ENCODE measurements at places on chromosomes 4 and X. TPM values are rescaled to one million over a fixed set of nuclear protein-coding genes. Genes with fewer than 3 reads are reported as not detected.

The LAMTOR3 gene
- 19.5 TPM for total RNA-seq

- no peak for DNase-seq
Observed at GRCh38 chr4:10413177-10413576, 44.0 kb downstream of the ZNF518B start.

- DNase-seq: no peak
Observed at GRCh38 chr4:71442336-71442735, 103.5 kb downstream of the SLC4A4 start.

GRCh38 chr4:34878961-34879360, 1365.4 kb downstream of the ARAP2 start:
- DNase-seq: no peak

The ZFP42 gene
- total RNA-seq: not detected

DNA sequence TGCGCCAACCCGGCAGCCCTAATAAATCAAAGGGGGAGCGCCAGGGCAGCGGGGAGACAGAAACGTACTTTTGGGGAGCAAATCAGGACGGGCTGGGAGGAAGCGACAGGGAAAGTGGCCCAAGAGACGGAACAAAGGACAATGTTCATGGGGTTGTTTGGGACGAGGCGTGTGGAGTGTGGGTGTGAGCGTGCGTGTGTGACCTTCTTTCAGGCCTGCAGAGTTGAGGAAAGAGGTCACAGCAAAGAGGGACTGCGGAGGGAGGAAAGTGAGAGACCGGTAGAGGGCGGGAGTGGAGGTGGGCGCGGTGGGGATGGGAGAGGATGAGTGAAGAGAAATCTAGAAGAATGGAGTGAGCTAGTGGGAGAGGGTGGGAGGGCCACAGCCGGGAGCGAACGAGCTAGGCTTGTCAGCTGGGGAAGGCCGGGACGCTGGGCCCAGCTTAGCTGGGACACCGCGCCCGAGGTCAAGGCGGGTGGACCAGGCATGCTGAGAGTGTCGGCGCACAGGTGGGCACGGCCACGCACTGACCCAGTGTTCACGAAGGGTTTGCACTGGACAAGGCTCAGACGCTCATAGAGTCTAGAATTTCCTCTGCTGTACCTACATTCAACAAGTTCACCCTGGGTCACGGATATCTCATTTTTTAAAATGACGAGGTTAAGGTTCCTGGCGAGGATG, 14.7 kb upstream of the PITX2 start:
- DNase-seq: no peak

- DNase-seq: no peak
Observed at GRCh38 chr4:17329046-17329445, 182.8 kb downstream of the QDPR start.

GRCh38 chrX:66728818-66729271, 90.0 kb upstream of the EDA2R start:
- DNase-seq: peak; percentile 54

The MGARP gene
- 0.82 TPM for total RNA-seq

- DNase-seq: no peak
Observed at GRCh38 chr4:156969101-156969500, 2.5 kb downstream of the PDGFC start.

DNA sequence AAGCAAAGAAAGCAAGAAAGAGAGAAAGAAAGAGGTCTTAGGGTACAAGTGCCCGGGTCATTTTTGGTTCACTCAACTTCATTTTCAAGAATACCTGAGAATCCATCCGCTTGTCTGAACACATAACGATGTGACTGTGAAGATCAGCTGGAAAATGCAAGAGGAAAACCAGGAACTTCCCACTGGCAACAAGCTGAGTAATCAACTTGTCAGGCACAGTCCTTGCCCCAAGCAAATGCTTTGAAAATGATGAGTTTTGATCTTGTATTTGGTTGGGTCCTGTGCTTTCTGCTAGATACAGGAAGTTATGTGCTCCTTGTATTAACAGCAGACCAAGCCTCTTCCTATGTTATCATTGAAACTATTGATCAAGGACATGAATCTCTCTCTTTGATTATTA, 239.1 kb downstream of the ASMT start:
- no peak for DNase-seq

The CLDN34 gene
- not detected for total RNA-seq

The CFP gene
- total RNA-seq: 0.60 TPM

The SRPX gene
- 39.2 TPM for total RNA-seq

DNA sequence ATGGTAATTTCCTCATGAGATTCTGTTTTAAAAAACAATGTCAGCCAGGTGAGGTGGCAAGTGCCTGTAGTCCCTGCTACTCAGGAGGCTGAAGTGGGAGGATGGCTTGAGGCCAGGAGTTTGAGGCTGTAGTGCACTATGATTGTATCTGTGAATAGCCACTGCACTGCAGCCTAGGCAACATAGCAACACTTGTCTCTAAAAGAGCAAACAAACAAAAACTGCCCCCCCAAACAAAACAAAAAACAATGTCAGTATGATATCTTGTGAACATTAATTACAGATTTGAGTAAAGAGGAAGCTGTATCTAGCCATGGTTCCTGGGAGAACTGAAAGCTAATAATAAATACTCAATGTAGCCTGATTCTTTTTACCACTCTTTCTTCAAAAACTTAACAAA, 6.8 kb upstream of the MSL3 start:
- DNase-seq: no peak

- no peak for DNase-seq
Observed at GRCh38 chrX:650324-650723, 19.7 kb downstream of the SHOX start.

The CSAG3 gene
- not detected for total RNA-seq

DNA sequence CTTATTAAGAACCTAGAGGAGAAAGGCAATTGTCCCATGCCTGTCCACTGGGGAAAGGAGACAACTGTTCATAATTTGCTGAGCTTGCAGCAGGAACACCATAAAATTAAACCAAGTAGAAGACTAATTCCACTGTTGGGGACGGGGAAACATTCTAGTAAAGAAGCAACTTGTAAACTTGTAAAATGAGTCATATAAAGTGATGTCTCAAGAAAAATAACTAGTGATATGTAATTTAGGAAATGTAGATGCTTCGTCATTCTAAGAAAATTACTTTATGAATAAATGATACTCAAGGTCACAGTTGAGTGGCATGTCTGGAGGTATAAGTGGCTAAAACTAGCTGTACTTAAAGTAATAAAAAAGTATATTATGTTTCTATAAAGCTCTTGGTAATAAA, 121.2 kb upstream of the MID1 start:
- DNase-seq: no peak

- no peak for DNase-seq
Observed at GRCh38 chr4:154612472-154613414, at the start of gene FGG. TSS of gene FGG (minus strand) at chr4:154612656. CDS start at chr4:154612609, 47 bp downstream.

- no peak for DNase-seq
Observed at GRCh38 chr4:170014359-170015011, 11.7 kb downstream of the MFAP3L start.

The ARHGAP4 gene
- 52.4 TPM for total RNA-seq

DNA sequence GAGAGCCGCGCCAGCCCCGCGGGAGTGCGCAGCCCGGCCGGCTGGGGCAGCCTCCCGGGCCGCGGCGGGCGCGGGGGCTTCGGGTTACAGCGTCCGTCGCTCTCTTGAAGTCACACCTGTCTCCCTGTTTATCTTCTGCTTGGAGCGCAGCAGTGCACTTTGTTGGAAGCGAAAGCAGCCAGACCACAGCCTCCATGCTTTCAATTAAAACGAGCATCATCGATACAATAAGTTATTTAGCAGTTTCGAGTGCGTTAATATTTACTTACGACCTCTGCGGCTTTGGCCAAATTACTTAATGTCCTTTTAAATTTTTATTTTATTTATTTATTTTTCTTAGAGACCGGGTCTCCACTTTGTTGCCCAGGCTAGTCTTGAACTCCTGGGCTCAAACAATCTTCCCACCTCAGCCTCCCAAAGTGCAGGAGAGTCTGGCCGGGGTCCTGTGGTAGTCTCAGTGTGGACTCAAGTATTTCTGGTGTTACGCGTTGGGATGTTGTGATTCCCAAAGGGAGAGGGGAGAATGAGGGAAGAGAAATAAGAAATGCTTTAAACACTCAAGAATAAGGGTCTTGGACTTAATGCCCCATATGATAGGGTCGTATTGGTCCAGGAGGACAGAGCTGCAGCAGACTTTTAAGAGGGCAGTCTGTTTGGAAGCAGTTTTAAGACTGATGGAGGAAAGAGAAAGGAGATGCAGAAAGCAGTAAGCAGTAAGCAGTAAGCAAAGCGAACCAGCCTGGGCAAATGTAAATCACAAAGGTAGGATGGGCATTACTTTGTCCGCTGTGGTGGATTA, 504 bp upstream of the PDLIM3 start:
- no peak for DNase-seq

GRCh38 chrX:35798042-35798441, at the start of gene MAGEB16:
TSS of gene MAGEB16 (plus strand) at chrX:35798342. CDS start at chrX:35802197, 3,855 bp downstream.
- DNase-seq: no peak

All from transverse colon (tissue), 4 donors.